ENCODE measurements at places on chromosomes 11 and 22.

- DNase-seq: no peak
Observed at GRCh38 chr11:100759856-100760255, 72.8 kb downstream of the ARHGAP42 start.

DNA sequence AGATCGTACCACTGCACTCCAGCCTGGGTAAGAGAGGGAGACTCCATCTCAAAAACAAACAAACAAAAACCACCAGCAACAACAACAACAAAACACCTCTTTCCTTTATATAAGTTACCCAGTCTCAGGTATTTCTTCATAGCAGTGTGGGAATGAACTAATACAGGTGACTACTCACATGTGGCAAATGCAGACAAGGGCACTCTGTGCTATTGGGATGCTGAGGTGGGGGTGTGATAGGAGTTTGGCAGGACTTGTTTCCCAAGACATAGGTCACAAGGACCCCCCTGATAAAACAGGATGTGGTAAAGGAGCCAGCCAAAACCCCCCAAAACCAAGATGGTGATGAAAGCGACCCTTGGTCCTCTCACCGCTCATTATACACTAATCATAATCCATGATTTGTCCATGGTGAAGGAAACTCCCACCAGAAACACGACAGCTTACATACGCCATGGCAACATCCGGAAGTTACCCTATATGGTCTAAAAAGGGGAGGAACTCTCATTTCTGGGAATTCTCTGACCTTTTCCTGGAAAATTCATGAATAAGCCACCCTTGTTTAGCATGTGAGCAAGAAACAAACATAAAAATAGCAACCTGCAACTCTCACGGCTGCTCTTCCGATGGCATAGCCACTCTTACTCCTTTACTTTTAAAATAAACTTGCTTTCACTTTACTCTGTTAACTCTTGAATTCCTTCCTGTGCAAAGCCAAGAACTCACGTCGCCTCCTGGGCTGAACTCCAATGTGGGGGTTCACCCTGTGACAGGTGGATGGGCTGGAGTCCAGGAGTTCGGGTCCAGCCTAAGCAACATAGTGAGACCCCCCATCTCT, 18.8 kb upstream of the INCENP start:
- no peak for DNase-seq

GRCh38 chr11:130022799-130023198, 20.2 kb upstream of the PRDM10 start:
- no peak for DNase-seq

GRCh38 chr11:126363706-126364248, 8.3 kb downstream of the ST3GAL4 start:
- DNase-seq: peak; percentile 40

DNA sequence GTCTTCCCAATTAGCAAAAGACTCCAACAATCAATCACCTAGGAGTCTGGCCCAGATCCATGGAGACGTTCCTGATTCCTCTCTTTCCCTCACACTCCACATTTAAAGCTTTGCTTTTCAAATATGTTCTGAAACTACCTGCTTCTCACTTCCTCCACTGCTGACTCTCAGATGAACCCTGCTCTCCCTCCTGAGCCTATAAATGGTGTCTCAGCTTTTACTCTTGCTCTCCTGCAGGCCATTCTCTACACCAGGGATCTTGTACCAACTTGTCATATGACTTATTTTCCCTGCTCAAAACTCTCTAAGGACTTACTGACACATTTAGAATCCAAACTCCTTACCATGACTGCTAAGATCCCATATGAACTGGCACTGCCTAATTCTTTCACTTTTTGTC, 138.4 kb upstream of the DDI1 start:
- DNase-seq: no peak

DNA sequence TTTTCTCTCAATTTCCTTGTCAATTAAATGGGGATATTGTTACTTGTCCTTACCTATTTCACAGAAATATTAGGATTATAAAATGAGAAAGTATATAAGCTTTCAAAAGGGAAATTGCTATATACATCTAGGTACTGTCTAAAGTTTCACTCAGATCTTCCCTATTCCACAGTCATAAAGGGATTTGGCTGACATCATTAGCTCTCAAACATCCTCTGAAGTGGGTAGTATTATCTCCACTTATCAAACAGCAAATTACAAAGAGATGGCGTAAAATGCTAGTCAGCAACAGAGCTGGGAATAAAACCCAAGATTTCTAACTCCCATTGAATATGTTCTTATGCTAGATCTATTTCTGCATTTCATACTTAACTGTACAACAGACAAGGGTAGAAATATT, 50.9 kb downstream of the SLC25A17 start:
- DNase-seq: no peak

- DNase-seq: no peak
Observed at GRCh38 chr11:58498464-58498863, 9.4 kb downstream of the OR5B21 start.

DNA sequence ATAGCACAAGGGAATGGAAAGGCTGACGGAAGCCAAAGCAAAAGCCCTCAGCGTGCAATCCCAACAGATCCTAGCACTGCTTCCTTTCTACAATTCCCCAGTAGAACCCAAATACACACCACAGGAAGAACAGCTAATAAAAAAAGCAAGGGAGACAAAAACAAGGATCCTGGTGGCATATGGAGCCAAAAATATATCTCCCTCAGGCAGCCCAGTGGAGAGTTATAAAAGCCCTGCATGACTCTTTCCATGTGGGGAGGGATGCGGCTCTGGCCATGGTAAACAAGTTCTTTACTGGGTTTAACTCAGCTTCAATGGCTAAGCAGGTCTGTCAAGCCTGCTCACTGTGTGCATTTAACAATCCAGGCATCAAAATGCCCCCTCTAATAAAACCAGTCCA, 88.1 kb downstream of the PIWIL4 start:
- no peak for DNase-seq

DNA sequence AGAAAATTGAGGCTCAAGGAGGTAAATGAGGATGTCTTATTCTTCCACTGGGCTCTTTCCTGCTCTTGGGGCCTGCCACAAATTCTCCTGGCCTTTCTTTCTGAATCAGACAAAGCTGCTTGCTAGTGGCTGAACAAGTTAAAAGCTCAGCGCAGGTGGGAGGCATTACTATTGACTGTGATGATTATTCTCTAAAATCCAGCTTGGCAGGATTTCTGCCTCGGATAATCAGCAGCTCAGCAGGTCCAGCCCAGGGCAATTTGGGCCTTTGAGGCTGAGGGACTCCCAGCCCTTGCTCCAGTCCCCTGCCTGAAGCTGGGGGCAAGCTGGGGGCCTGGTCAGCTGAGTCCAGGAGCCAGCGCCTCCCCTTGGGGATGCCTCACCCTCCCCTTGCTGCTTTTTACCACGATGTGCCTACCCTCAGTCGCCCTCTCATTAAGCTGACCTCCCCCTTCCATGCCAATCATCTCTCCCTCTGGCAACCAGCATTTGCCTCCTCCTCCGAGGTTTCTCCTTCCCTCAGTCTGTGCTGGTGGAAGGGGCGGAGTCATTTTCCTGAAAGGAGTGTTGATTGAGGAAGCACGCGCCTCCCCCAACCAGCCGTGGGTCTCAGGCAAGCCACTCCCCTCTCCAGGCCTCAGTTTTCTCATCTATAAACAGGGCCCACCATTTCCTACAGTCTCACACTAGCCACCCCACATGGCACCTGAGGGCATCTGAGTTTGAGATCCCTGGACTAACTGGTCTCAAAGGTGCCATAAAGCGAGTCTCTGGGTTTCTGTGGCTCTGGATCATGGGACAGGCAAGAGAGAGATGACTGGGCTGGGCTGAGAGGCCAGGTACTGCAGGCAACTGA, 60.6 kb upstream of the PRDM11 start:
- DNase-seq: peak; percentile 95

GRCh38 chr22:44289414-44290171, 23.2 kb downstream of the SHISAL1 start:
- DNase-seq: no peak

DNA sequence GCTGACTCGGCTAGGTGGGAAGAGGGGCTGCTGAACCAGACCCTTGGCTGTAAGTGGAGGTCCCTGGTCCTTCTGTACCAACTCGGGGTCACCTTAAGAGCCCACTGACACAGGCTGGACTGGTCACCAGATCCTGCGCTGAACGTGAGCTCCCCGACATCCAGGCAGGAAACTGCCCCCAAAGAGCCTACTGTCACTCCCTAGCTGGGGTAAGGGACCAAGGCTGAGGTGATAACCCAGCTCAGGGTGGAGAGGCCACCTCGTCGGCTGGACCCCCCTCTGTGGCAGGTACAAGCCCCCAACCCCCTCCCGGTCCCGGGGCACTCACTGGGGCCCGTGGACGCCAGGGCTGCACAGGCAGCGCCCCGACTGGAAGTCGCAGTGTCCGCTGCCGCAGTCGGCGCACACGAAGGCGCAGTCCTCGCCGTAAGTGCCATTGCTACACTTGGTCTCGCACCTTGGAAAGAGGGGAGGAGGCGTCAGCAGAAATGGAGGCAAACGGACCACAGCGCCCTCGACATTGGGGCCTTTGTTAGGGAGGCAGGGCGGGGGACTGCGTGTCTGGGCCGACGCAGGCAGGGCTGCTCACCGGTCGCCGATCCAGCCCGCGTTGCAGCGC, 7.4 kb downstream of the SCARF2 start:
- no peak for DNase-seq

DNA sequence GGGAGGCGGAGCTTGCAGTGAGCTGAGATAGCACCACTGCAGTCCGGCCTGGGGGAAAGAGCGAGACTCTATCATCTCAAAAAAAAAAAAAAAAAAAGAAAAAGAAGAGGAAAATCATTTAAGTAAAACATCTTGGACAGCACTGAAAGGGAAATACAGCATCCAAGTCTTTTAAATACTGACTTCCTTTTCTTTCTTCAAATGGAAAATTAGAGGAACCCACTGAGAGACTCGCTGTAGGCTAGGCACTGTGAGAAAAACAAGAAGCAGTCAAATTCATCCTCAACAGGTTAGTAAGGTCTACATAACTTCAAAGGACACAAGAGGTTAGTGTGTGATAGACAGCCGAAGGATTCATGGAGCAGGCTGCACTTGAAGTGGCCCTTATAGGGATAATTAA, 243.7 kb downstream of the BLID start:
- no peak for DNase-seq

DNA sequence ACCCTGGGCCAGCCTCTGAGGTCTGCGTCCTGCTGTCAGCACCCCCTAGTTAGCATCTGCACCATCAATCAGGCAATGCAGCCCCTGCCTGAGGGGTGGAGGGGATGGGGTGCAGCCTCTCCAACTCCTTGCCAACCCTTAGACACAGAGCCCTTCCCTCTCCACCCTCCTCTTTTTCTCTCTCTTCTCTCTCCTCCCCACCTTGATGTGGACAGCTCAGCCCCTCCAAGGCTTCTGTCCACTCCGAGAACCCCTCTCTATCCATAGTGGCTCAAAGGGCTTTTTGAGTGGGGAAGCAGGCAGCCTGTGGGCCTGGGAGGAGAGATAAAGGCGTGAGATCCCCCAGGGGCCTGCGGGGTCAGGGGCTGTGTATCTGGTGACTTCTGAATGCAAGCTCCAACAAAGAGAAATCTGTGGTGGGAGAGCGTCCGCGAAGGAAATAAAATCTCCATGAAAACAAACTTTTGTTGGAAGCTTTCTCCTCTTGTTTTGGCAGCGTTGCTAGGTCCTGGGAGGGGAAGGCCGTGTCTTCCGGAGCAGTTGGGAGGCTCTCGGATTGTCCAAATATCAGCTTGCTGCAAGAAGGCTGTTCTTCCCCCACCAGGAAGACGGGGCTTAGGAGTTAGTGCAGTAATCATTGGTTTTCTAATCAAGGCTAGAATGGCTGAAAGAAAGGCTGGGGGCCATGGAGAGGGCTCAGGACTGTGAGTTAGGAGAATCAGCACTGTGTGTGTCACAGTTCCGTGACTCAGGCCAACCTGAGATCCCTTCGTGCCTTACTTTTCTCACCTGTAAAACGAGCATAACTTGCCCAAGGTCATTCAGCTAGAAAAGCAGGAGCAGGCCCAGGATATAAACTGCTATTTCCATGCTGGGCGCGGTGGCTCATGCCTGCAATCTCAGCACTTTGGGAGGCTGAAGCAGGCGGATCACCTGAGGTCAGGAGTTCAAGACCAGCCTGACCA, 50.3 kb downstream of the PKNOX2 start:
- no peak for DNase-seq

DNA sequence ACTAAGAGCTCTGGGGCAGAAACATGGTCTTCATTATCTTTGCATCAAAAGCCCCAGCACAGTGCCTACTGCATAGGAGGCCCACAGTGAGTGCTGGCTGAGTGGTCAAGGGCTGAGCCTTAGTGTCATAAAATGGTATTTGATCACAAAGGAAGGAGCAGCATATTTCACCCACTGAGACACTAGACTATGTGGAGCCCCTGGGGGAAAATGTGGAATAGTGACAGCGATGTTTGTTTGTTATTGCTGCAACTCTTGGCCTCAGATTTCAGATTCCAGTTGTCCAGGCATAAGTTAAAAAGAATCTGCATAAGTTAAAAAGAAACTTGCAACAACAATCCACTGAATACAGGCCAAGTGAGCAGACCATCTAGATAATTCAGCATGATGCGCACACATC, 7.0 kb downstream of the KIRREL3 start:
- no peak for DNase-seq

DNA sequence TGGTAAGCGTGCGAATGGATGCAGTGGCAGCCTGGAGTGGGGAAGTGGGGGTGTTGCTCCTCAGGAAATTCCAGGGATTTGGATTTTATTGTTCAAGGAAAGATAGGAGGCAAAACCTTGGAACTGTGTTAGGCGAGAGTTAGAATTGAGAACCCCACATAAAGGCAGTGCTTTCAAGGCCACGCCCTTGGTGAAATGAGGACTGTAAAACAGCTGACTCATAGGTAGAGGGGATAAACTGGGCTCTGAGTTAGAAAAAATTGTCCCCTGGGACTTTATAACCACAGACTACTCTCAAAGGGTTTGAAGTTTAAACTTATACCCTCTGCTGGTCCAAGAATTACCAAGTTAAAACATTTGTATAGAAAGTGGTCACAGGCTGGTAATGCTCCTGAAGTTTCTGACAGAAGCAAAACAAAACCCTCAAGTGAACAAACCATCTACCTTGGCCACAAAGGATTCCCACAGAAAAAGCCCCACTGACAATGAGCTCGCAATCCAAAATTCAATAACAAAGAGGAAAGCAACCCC, 250.3 kb upstream of the TBCEL start:
- no peak for DNase-seq

- DNase-seq: no peak
Observed at GRCh38 chr11:90639461-90639993, 416.7 kb upstream of the CHORDC1 start.

DNA sequence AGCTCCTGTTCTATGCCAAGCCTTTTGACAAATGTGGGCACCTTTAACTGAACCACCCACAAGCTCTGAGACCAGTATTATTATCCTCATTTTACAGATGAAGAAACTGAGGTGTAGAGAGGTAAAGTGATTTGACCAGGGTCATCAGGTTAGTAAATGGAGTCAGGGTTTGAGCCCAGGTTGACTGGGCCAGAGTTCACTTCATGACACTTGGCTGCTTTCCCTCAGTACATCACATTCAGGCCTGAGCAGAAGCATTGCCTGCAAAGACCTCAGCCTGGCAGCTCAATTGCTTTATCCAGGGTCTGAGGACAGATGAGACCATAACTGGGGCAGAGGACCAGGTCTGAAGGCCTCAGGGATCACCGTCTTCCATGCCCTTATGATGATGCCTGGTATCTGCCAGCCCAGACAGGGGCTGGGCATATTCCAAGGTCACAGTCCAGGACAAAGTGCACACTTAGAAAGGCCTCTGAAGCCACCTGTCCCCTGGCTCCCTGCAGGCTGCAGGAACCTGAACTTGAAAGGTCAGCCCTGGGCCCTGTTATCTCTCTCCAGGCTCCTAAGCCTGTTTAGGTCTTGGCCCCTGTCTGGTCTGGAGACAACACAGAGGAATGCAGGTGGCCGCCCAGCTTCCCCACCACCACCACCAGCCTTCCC, 32.0 kb downstream of the POU2AF3 start:
- DNase-seq: no peak
